ENCODE measurements at places on chromosomes 6 and 20.

DNA sequence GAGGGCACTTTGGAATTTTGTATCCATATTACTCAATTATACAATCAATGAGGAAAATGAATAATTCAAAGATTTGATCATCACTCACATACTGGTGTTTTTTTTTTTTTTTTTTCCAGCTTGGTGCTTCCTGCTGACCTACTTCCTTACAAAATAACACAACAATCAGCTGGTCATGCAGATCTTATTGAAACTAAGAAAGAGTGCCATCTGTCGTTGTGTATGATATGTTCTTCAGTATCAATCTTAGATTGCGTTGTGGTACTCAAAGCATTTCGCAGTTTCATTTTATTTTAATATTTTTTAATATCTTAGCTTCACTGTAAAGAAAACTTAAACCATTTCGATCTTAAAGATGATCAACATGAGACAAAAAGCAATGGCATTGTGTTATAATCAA, 155.6 kb downstream of the OGFRL1 start:
- DNase-seq: no peak

- DNase-seq: no peak
Observed at GRCh38 chr20:1823450-1823844, 71.8 kb upstream of the SIRPA start.

DNA sequence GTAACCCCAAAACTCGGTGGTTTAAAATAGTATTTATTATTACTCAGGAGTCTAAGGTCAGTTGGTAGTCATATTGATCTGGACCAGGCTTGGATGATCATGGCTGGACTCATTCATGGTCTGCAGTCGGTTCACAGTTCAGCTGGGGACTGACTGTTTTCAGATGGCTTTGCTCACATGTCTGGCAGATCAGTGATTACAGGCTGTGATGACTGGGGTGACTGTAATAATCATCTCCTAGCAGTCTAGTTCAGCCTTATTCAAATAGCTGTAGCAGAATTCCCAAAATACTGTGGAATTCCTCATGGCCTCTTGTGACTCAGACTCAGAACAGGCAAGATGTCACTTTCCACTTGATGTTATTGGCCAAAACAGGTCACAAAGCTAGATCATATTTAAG, 16.4 kb upstream of the NT5DC1 start:
- no peak for DNase-seq

DNA sequence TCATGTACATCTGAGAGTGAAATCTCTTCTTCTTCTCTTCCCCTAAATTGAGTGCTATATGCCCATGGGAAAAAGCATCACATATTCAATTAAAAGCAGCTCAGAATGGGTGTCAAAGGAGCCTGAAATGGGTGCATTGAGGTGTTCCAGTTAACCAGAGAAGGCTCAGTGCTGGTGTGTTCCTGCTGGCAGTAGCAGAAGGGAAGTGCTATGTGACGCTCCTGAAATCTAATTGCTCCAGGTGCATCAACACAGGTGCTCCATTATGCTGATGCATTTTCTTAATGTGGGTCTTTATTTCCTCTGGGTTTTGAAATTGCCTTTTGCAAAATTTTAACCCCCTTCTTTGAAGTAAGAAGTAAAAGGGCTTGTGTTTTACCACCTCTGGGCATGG, 17.9 kb downstream of the SLC22A2 start:
- no peak for DNase-seq

DNA sequence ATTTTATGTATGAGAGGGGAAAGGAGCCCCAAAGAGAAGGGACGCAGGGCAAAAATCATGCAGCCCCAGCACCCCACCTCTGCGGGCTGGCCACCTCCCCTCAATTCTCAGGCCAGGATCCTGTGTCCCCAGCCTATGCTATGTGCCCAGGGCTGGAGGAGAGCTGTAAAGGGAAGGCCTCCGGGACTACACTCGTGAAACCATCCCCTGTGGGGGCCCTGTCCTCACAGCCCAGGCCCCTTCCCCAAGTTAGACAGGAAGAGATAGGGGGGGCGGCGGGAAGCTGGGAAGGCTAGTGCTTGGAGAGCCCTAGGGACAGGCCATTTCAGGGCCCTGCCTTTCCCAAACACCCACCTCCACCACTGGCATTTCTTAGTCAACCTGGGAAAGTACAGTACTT, 1.4 kb upstream of the COL11A2 start:
- DNase-seq: no peak

- DNase-seq: no peak
Observed at GRCh38 chr6:35044145-35044745, 96.9 kb downstream of the TCP11 start.

GRCh38 chr20:18672834-18673233, 85.0 kb downstream of the DTD1 start:
- no peak for DNase-seq

- no peak for DNase-seq
Observed at GRCh38 chr6:18988636-18989035, 601.5 kb downstream of the RNF144B start.

- DNase-seq: no peak
Observed at GRCh38 chr6:116514111-116514510, 2.7 kb downstream of the CALHM5 start.

- DNase-seq: no peak
Observed at GRCh38 chr6:92364948-92365541, 1054.3 kb downstream of the EPHA7 start.

DNA sequence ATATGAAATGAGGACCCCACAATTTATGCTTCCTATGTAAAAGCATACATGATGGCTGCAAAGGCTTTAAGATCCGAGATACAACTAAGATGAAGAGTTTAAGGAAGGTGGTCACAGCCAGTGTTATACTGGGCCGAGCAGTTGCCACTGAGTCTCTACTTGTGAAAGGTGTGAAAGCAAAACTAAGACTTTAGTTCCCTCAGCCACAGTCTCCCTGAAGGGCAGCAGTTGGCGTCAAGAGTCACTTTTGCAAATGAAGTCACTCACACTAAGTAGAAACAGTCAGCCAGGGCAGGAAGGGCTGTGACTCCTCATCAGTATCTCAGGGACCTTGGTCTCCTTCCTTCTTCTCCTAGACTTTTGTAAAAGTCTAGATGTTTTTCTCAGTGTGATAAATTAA, 191.6 kb upstream of the MCHR2 start:
- no peak for DNase-seq

- DNase-seq: no peak
Observed at GRCh38 chr6:2127484-2127911, 117.9 kb downstream of the GMDS start.

- DNase-seq: no peak
Observed at GRCh38 chr20:11064946-11065345, 391.1 kb upstream of the JAG1 start.

GRCh38 chr6:121032268-121033006, 301.8 kb downstream of the TBC1D32 start:
- no peak for DNase-seq

DNA sequence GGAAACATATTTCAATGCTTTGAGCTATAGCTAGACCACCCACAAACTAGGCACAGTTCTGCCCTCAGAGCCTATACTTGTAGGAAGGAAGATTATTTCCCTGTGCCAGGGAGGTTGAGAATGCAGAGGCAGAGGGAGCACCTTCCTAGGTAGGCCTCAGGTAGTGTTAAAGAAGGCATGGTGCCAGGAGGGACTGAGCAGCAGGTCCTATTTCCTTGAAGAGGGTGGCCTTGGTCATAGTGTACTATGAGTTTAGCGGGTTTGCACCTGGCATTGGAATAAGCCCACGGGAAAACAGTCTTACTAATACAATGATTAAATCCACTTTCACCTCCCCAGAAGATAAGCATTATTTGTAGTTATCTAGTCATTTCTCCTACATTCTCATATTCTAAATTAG, 375.4 kb downstream of the CDKAL1 start:
- no peak for DNase-seq

DNA sequence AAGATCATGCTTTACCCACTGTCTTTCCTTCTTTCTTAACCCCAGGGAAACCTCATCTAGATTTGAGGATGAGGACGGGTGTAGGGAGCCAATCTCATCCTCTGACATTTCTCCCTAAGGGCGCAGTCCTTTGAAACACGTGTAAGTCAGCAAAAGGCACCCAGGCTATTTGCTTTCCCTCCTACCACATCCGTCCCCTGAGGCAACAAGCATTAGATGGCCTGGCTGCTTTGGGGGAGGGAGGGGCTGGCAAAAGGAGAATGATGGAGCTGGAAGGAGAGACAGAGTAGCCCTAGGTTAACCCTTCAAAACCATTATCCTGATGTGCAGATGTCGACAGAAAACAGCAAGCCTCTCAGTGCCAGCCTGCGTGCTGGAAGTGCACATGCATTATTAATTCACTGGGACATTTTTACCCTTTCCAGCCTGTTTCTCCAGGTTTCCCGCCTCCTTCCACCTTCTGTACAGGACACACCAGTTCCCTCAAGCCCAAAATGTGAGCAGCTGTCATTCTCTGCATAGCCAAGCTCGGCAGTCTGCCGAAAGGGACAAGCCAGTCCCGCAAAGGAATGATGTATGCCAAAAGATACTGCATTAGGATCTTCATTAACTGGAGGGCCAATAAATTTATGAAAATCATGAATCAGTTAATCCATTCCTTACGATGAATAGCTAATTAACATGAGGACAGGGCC, 547.2 kb downstream of the CD83 start:
- DNase-seq: peak; percentile 36

GRCh38 chr6:37020812-37021211, 15.4 kb downstream of the FGD2 start:
- DNase-seq: no peak

DNA sequence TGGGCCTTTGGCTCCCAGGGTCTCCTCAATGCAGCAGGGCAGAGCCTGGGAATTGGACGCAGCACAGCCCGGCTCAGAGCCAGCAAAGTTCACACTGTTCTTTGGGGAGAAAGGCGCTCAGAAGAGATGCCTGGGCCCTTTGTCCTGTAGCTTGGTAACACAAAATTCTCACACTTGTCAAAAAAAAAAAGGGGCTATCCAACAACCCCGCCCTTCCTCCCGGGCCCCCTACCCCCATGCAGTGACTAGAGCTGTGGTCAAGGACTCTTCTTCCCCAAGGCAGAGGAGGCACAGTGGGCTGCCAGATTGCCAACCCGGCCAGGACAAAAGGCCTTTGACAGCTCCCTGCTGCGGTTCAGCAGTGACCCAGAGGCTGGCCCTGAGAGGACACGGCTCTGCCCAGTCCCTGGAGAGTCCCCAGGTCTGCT, 2.0 kb downstream of the NKAIN4 start:
- no peak for DNase-seq

DNA sequence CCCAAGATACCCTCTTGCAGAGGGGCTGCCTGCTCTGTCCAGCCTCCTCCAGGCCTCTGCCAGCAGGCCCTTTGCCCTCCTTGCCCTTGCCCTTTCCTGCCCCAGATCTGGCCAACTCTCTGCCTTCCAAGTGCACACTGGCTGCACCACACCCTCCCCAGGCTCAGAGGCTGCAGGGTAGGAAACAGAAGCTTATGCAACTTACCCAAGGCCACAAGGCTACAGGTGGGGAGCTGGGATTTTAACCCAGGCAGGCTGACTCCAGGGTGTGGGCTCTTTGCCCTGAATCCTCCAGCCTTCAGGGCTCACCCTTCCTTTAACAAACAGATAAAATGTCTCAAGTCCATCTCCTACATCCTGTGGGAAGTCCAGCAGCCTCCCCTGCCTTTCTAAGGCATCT, 14.5 kb upstream of the TRAF3IP2 start:
- no peak for DNase-seq

GRCh38 chr20:55151171-55151570, 675.8 kb downstream of the DOK5 start:
- no peak for DNase-seq

DNA sequence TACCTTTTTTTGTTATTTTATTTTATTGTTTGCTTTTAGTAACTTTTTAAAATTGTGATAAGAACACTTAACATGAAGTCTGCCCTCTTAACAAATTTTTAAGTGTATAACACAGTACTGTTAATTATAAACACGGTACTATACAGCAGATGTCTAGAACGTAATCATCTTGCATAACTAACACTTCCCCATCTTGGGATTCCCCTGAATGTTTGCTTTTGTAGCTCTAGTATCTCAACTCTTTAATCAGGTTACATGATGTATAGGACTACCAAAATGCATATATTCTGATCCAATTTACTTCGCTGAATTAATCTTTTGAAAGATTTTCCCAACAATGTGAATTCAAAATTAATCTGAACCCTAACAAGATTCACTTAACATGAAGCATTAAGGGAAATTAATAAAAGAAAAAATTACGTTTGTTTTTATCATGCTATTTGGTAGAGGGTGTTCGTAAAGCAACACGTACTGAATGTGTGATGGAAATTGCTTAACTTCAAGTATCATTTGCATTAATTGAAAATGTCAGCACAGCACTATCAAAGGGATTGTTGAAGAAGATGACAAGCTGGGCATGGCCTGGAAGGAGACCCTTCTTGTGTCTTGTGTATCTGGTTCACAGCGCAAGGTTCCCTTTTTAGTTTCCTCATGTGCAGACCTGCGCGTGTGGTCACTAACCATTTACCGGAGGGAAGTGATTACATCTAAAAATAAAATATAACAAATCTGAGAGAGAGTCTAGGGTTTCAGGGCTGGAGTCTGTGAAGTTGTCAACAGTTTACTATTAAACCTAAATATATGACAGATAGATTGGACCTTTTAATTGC, 15.2 kb downstream of the COL19A1 start:
- no peak for DNase-seq

DNA sequence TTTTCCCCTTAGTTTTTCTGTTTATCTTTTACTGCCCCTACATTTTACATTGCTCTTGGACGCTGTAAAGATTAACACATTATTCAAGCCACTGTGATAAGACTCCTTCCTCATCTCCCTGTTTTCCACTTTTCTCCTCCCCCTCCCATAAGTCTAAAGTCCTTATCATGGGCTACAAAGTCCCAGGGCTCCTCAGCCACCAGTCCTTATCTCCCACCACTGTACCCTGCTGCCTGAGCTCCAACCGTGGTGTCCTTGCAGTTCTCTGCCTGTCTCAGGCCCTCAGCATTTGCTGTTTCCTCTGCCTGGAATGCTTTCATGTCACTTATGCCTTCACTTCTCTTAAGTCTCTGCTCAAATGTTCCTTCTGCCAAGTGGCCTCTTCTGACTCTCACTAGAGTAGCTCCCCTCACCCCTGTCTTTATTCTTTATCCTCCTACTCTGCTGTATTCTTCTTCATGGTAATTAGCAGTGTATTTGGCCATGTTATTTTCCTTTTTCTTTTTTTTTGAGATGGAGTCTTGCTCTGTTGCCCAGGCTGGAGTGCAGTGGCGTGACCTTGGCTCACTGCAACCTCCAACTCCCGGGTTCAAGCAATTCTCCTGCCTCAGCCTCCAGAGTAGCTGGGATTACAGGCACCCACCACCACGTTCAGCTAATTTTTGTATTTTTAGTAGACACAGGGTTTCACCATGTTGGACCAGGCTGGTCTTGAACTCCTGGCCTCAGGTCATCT, 10.8 kb upstream of the LATS1 start:
- DNase-seq: no peak

DNA sequence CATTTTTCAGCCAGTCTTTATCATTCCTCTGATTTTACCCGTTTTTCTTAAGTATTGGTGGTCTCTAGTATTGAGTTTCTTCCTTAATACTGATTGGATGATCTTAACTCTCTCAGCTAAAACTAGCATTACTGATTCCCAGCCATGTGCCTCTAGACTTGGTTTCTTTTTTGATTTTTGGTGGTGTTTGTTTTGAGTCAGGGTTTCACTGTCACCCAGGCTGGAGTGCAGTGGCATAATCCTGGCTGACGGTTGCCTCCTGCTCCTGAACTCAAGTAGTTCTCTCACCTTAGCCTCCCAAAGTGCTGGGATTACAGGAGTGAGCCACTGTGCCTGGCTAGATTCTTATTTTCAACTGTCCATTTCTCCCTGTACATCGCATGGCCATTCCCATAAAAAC, 24.9 kb downstream of the DPPA5 start:
- no peak for DNase-seq

GRCh38 chr20:37190354-37191112, 11.2 kb upstream of the MROH8 start:
- DNase-seq: no peak

Data from activated naive CD4-positive, alpha-beta T cell treated with anti-CD3 and anti-CD28 coated beads, Interleukin-2, amount 10 ng/mL, durations not matched to agents 7 days and 5 days (primary cell).